ENCODE measurements at places on chromosomes 2 and 18.

GRCh38 chr2:237434866-237435311, 20.9 kb upstream of the COL6A3 start:
- DNase-seq = no peak

- DNase-seq = no peak
Observed at GRCh38 chr2:67158718-67159117, 238.4 kb upstream of the ETAA1 start.

GRCh38 chr2:173221132-173221695, 133.5 kb upstream of the CDCA7 start:
- no peak for DNase-seq

- no peak for DNase-seq
Observed at GRCh38 chr2:128547667-128548066, 229.0 kb upstream of the HS6ST1 start.

- no peak for DNase-seq
Observed at GRCh38 chr18:75307530-75307929, 96.9 kb downstream of the TSHZ1 start.

- no peak for DNase-seq
Observed at GRCh38 chr2:149410701-149411484, 80.5 kb downstream of the LYPD6 start.

GRCh38 chr2:18219676-18220075, 340.8 kb downstream of the RDH14 start:
- no peak for DNase-seq

DNA sequence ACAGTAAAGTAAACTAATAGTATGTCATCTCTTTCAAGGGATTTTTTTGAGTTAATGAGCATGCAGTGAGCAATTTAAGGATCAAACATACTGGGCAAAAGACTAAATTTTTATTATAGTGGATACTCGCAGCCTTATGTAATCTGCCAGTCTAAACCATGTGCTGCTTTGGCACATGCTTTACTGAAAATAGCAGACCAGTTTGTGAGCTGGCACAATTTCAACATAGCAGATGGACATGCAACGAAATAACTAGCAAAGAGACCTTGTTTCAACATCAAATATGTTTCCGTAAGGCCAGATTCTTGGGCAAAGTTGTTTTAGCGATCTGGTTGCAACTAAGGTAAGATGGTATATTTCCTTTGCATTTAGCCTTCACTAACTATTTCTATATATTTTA, 807.3 kb downstream of the NR4A2 start:
- DNase-seq = no peak

DNA sequence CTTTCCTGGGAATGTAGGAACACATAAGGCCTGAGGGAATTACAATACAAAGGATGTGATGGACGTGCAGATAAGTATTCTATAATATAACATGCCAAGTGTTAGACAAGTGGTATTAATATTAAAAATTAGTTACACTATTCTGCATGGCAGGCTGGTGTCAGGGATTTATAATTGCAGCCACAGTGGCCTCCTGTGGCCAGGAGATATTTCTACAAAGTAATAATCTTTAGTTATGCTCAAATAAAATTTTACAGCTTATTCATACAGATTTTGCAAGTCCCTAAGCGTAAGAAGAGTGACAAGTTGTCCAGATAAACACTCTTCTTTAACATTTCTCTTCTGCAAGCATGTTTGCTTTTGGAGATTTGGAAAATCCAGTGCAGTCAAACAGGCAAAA, 90.4 kb upstream of the CBLN2 start:
- no peak for DNase-seq

DNA sequence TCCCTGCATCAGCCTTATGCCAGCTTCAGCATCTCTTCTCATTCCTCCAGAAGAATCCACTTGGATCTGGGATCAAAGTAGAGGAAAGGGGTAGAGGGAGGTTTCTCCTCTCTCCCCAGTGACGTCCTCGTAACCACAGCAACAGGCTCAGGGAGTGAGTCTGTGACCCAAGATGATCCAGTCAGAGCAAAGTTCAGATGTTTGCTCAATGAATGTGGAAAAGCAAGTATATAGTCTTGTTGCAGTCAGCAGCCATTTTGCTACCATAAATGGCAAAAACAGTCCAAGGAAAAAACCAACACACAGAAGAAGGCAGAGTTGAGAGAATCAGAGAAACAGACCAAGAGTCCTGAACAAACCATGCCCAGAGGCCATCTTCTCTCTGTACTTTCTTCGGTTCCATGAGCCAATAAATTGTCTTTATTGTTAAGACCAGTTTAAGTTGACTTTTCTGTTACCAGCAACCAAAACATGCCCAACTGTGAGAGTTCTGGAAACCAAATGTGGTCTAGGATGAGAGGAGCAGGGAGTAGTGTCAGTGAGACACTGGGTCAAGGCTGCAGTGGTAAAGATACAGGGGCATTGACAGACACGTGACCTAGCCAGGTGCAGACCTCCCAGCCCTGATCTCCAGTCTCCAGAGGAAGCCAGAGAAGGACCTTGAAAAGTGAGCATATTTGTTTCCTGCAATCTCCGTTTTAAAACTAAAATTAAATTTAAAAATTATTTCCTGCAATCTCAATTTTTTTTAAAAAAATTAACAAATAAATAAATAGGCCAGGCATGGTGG, 3.2 kb upstream of the CXCR1 start:
- DNase-seq = no peak

- no peak for DNase-seq
Observed at GRCh38 chr2:190655113-190655512, 6.2 kb downstream of the NAB1 start.

DNA sequence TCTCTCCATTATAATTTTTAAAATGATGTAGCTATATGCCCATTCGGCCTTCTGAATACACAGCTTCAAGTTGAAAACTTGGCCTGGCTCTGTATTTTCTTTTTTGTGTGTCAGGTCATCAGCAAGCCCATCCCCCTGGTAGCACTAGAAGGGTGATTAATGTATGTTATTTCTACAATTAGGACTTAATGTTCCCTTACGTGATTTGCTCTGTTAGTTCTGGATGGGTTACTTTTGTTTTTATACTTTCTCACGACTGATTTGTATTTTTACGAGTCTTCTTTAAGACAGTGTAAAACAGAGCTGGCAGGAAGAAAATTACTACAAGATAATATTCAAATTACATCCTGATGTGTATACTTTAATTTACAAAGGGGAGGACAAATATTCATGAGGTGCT, 88.4 kb upstream of the RGPD4 start:
- no peak for DNase-seq

GRCh38 chr2:8524388-8524787, 157.5 kb upstream of the ID2 start:
- DNase-seq = no peak

DNA sequence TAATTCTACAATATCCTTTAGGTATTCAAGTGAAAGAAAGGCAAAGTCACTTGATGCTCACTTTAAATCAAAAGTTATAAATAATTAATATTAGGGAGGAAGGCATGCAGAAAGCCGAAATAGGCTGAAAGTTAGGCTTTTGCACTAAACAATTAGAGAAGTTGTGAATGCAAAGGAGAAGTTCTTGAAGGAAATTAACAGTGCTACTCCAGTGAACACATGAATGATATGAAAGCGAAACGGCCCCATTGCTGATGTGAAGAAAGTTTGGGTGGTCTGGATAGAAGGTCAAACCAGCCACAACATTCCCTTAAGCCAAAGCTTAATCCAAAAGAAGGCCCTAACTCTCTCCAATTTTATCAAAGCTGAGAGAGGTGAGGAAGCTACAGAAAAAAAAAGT, 103.1 kb upstream of the CXCR4 start:
- no peak for DNase-seq

DNA sequence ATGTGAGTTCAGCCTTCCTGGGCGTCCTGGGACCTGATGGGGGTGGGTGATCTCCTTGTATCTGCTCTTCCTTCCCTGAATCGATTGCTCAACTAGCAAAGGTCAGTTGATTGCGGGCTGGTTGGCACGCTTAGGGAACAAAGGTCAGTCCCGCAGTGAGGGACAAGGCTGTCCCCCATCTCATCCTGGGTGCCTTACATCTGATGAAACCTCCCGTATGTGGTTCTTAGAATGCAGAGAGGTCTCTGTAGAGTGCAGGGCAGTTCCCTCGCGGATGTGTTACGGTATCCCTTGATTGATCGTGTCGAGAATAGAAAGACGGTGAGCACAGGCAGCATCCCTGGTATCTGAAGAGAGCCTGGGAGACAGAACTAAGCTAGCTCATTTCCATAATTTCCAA, 56.4 kb upstream of the RBM44 start:
- no peak for DNase-seq

DNA sequence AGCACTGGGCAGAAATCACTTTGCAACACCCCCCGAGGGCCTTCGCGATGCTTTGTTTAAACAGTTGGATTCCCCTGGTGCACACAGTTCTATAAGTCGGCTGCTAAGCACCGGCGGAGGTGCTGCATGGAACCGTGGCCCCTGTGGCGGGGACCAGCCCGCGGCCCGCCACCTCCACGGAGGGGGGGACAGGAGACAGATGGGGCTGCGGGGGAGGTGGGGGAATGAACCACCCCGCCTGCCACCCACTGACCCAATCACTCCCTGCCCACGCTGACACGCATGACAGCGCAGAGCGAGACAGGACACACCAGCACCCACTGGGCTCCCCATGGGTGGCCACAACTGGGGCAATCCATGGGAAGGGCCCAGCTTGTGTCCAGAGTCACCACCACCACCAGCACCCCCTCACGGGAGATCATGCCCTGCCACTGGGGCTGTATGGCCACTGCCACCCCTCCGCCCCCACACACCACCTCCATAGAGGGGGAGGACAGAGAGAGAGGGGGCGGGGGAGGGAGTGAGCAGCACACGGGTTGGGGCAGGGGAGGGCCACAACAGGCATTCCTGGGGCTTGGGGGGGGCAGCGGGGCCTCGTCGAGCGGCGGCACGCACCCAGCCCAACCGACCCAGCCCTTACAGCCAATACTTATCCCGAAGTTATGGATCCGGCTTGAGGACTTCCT, 118.3 kb upstream of the ANKRD30BL start:
- DNase-seq = no peak

DNA sequence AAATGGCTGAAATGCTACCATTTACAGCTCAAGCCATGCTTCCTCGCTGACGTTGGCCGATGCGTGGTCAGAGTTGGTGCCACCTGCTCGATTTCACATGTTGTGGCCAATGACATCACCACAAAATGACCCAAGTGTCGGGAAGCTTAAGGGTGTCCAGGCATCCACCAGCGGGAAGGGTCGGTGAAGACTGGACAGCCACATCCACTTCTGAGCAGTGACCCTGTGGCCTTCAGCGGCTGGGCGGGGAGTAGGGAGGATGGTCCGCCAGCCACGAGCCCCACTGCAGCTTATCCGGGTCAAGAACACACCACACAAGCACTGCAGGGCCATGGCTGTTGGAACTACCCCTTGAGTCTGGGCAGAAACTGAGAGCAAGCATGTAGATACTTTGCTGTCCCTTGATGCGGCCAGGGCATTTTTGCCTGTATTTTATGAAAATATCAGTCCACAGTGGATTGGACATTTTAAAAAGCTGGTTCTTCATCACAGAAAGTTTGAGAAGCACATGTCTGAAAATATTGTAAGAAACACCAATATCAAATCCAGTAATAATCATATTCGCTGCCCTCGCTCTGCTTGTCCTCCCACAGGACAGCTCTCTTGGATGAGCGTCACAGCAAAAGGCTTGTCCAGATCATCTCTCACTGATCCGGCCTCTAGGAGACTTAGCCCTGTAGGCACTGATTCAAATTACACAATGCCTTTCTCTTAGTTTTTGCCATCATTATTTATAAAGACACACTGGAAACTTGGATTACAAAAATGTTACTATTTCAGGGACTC, 174.0 kb downstream of the TWIST2 start:
- no peak for DNase-seq

- DNase-seq = no peak
Observed at GRCh38 chr2:12770300-12770968, 53.7 kb downstream of the TRIB2 start.

- DNase-seq = peak; percentile 0
Observed at GRCh38 chr2:178914259-178914849, 107.1 kb upstream of the TTN start.

GRCh38 chr2:24702800-24703199, 90.4 kb downstream of the PTRHD1 start:
- DNase-seq = no peak

DNA sequence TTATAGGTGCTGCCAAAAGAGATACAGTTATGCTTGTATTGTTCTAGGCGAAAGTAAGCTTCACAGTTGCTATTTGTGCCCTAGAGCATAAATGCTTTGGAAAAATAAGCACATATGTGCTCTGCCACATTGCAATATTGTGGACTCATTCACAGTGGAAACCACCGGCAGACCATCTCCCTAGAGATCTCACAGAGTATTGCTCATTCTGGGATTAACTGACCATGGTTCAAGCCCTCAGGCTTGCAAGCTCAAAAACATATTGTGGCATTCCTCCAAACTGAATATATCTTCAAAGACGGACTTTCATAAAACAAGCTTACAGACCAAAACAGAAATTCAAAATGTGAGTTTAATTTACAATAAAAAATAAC, 158.2 kb upstream of the CCDC150 start:
- DNase-seq = no peak

- DNase-seq = no peak
Observed at GRCh38 chr2:107635883-107636282, 190.8 kb upstream of the RGPD4 start.

GRCh38 chr2:25595393-25595792, 78.0 kb downstream of the DTNB start:
- DNase-seq = no peak

DNA sequence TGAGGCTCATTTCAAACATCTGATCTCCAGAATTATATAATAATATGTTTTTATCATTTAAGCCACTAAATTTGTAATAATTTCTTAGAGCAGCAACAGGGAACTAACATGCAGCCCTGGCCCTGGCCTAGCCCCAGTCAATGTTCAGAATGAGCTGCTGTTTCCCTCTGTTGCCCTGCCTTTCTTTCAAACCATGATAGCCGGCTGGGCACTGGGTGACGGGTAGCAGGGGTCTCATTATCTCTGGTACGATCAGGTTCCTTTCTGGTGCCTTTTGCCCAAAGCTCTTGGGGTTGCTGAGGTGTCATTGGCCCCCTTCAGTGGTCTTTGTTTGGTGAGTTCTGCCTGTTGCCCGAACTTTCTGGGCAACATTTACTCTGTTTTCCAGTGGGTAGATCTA, 63.1 kb downstream of the THNSL2 start:
- no peak for DNase-seq

DNA sequence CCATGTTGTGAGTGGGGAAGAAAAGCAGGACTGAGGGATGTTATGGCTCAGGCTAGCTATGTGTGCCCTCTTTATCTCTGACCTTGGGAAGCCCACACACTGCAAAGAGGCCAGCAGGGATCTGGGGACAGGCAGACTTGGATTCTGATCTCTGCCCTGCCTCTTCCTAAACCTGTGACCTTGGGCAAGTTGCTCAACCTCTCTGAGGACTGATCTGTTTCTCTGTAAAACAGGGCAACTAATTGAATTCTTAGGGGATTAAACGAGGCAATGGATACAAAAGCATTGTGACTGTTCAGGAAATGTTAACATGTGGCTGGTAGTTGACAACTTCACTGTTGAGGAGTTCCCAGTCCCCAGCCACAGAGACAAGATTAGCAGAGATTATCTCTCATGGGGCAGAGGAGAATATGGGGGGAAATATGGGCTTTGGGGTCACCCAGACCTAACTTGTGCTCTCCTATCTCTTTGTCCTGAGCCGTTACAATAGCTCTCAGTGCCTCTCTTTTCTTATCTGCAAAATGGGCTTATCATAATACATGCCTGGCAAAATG, 184.7 kb upstream of the GLI2 start:
- DNase-seq = no peak

GRCh38 chr2:217604527-217605194, 398.1 kb downstream of the TNS1 start:
- no peak for DNase-seq

- DNase-seq = no peak
Observed at GRCh38 chr2:62265106-62265505, 69.2 kb downstream of the B3GNT2 start.

Data from esophagus squamous epithelium (tissue), 5 donors.